ENCODE measurements at places on chromosomes 7 and 10. TPM values are rescaled to one million over a fixed set of nuclear protein-coding genes. Genes with fewer than 3 reads are reported as not detected.

DNA sequence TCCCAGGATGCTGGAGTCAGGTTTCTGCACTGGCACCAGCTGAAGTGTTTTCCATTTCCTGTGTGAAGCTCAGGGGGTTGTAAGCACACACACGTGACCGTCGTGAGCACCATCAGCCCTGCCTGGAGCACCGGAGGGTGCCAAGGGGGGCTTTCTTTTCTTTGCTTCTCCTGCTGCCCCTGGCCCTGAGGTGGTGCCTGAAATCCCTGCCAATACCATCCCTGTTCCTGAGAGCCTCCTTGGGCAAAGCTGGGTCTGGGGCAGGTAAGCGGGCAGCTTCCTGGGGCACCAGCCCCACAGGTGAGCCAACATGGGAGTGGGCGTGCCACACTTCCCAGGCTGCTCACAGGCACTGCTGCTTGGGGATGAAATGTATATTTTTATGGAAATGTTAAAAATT, 593.6 kb downstream of the DNAJB6 start:
- DNase-seq: no peak

Gene ERV3-1
- total RNA-seq: 26.7 TPM

GRCh38 chr10:329361-330099, 194.3 kb downstream of the ZMYND11 start:
- peak; percentile 46 for DNase-seq

DNA sequence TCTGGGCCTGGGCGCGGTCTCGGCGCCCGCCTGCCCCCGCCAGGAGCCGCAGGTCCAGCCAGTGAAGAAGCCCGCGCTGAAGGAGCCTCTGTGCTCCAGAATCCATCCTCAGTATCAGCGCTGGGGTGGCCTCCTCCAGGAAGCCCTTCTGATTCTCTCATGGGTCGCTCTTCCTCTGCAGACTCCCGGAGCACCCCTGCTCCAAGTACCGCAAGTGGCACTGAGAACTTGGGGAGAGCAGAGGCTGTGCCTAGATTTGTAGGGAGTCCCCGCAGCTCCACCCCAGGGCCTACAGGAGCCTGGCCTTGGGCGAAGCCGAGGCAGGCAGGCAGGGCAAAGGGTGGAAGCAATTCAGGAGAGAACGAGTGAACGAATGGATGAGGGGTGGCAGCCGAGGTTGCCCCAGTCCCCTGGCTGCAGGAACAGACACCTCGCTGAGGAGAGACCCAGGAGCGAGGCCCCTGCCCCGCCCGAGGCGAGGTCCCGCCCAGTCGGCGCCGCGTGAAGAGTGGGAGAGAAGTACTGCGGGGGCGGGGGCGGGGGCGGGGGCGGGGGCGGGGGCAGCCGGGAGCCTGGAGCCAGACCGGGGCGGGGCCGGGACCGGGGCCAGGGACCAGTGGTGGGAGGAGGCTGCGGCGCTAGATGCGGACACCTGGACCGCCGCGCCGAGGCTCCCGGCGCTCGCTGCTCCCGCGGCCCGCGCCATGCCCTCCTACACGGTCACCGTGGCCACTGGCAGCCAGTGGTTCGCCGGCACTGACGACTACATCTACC, at the start of gene ALOX5:
ALOX5 (plus strand) TSS at position 641 of the 774 bp plus-strand sequence; CDS start at position 705, 64 bp downstream.
- no peak for DNase-seq

Gene GNAI1
- total RNA-seq: 196 TPM

DNA sequence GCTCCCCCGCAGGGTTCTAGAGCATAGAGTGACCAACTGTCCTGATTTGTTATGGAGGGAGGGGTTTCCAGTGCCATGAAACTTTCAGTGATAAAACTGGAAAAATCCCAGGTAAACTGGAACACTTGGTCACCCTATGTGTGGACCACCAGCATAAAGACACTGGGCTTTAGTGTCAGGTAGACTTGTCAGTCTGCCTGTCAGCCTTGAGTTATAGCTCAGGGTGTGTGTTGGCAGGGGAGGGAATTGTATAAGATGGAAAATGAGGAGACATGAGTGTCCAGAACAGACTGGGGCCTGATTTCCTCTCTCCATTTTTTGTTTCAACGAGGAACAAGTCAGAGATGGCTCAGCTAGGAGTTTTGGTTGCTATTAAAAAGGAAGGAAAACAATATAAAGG, 10.2 kb upstream of the EFCAB10 start:
- no peak for DNase-seq

- no peak for DNase-seq
Observed at GRCh38 chr10:932589-932988, 1.1 kb upstream of the LARP4B start.

DNA sequence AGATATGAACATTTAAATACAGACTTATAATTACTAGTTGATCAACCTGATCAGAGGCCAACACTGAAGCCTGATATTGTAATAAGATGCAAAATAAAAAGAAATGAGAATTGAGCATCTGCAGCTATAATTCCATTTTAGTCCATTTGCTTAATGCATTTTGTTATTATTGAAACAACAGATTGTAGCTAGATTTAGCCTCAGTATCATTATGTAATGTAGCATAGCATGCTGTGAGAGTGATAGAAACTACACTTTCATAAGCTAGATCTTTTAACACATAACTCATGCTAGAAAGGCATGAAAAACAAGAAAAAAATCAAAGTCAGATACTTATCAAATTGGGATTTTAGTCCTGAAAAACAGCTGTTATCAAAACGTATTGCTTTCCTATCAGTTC, 292.7 kb upstream of the ADARB2 start:
- no peak for DNase-seq

Gene FBXO24
- 0.16 TPM for total RNA-seq

Gene MTERF1
- 30.4 TPM for total RNA-seq

GRCh38 chr7:36741866-36742265, 17.6 kb upstream of the AOAH start:
- no peak for DNase-seq

- DNase-seq: no peak
Observed at GRCh38 chr10:45410489-45410806, 36.4 kb downstream of the ALOX5 start.

GRCh38 chr7:33156441-33156840, 27.1 kb downstream of the BBS9 start:
- DNase-seq: no peak

DNA sequence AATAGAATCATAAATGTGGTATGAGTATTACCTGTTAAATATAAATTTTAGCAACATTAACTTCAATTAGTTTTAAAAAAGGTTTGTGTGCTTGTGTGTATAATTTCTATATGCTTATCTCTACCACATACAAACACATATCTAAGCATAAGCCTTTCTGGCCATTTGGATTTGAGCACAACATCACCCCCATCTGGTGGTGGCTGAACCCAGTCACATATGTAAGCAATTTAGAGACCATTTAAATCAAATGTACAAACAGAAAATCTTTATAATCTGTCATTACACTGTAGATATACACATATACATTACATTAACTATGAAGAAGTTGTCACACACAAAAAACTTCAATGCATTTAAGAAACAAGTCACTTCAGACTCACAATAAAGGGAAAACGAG, 31.7 kb downstream of the GPR22 start:
- DNase-seq: no peak

Gene CPED1
- total RNA-seq: 3.9 TPM

Gene SORBS1
- total RNA-seq: 123 TPM

DNA sequence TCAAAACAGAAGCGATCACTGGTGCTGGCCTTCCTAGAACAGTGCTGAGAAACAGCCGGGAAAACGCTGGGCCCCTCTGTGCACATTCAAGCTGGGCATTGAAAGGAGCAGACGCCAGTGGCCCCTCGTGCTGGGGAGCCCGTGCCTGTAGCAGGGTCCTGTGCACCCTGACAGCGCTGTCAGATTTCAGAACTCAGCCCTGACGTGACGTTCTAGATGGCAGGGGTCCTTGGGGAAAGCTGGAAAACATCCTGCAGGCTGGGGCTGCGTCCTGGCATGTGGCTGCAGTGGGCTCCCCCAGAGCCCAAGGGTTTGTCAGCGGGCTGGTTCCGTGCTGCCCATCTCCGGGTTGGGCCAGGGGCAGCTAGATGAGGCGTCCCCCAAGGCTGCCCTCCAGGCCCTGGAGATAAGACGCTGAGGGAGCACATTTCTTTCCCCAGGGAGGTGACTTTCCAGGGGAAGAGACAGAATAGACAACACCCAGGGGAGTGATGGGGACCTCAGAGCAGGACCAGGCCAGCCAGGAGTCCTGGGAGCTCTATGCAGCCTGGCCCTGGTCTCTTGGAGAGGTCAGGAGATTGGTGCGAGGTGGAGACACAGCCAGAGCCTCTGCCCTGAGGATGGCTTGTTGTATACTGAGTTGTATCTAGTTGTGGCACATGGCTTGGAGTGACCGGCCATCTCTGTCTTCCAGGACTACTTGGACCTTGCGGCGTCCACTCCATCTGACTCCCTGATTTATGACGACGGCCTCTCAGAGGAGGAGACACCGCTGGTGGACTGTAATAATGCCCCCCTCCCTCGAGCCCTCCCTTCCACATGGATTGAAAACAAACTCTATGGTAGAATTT, 12.1 kb upstream of the CSGALNACT2 start:
- no peak for DNase-seq

Gene MYOZ1
- 0.78 TPM for total RNA-seq

DNA sequence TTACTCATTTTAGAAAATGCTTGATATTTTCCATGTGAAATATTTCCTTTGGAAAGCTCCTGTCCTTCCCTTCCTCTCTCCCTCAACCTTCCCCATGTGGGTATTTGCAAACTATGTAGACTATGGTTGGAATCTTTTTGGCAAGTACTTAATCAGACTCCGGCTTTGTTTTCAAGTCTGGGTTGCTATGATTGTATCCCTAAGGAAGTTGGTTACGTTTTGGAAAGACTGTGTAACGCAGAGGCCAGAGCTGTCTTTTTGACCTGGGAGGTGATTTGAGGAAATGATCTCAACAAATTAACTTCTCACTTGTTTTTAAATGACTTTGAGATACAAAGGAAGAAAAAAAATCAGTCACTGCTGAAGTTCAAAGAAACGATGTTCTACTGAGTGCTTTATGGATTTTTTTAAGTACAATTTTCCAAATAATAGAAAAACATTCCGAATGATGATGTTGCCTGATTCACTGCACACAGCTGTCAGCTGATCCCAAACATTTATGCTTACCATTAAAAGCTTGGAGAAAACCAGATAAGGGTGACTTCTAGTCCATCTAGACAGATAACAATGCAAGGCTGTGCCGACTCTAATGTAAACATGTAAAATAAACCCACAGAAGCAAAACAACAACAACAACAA, 145.5 kb upstream of the CELF2 start:
- no peak for DNase-seq

DNA sequence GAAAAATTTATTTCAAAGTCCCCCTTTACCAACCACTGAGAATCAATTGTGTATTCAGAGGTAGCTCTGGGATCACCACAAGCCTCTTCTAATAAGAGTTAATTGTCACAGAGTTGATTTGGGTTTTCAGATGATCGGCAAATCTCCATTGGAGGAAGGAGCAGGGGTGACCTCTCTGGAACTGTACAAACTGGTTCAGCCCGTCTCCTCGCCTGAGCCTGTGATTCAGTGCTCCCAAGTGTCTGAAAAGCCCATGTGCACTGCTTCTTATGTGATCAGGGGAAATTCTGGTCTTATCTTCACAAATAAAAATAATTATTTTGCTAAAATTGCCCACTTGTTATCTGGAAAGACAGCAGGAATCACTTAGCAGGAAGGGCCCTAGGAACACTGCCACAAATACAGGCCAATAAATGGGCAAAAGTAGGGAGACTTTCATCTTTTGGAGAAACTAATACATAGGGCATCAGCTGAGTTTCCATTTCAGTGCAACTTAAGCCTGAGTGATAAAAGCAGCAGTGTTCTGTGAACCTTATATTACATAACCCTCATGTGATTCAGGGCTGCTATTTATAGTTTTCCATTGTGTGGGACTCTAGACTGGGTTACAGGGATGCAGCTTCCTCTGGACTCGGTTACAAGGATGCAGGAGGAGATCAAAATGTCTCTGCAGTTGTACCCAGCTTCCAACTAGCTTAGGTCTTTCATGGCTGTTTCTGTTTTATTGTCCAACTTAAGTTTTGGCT, 32.3 kb downstream of the CDK1 start:
- no peak for DNase-seq

GRCh38 chr7:26723129-26723528, 141.3 kb downstream of the SKAP2 start:
- no peak for DNase-seq

DNA sequence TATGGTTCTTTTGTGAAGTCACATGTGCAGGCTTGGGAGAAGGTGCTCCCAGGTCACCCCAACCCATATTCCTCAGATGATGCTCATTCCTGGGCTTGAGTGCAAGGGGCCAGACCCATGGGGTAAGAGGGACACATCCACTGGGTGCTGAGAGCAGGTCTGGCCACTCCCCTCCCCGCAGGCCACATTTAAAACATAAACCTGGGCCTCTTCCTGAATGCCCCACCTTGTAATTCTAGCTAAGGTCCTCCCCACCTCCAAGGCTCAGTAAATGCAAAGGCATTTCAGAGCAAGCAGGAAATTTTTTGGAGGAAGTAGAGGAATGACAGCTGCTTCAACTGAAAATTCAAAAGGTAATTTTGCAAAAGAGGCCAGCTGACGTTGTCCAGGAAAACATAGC, 172.5 kb downstream of the ARHGAP21 start:
- DNase-seq: no peak

DNA sequence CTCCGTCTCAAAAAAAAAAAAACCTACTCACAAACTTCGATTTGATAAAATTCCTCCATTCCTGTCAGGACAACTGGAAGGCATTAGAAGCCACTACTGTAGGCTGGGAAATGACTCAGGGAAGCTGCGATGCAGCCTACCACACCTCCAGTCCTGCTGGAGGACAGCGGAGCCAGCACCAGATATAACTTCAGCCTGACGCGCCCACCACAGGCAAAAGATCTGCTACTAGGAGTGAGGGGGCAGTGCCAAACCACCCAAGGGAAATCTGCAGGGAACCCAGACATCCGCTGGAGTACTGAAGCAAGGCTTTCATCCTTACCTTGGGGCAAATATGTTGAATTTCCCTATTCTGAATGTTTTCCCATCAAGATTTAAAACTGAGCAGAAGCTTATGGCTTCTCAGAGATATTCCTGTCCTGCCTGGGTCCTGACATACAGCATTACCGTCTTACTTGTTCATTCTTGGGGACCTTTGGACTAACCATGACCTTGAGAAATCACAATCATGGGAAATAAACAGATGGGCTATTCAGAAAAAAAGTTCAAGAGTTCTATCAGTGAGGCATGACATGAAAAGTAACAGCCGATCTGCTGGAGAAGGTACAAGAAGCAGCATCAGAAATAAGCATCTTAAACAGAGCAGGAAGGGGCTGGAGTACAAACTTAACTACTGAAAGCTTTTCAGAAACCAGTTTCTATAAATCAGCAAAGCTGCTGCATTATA, 20.4 kb downstream of the BCCIP start:
- no peak for DNase-seq

GRCh38 chr10:73263693-73264347, 11.4 kb upstream of the MRPS16 start:
- DNase-seq: no peak

Gene MSMB
- not detected for total RNA-seq

Gene SFTPA1
- 0.16 TPM for total RNA-seq

Data from occipital lobe (tissue), 3 donors.